ENCODE measurements at places on chromosomes 3 and 15. TPM values are rescaled to one million over a fixed set of nuclear protein-coding genes. Genes with fewer than 3 reads are reported as not detected.

GRCh38 chr3:55467099-55467498, 20.0 kb downstream of the WNT5A start:
- DNase-seq: peak; percentile 42

- peak; percentile 73 for DNase-seq
Observed at GRCh38 chr3:61627768-61628185, 66.4 kb downstream of the PTPRG start.

Gene TIGIT
- not detected for polyA plus RNA-seq

DNA sequence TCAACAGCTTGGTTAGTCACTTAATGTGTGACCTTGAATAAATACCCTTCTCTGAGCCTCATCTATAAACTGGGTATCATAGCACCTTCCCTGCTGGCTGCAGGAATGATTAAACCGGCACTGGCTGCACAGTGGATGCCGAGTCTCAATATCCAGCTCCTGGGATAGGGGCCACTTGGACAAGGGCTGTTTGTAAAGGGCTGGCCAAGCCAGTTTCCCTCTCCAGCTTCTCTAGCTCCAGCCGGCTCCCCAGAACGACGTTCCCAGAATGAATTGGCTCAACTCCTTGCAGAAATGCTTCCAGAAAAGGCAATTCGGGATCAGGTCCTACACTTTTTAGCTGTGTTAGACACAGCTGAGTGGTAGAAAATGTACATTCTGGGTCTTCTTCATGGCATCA, 58.8 kb downstream of the LSM3 start:
- peak; percentile 95 for DNase-seq

DNA sequence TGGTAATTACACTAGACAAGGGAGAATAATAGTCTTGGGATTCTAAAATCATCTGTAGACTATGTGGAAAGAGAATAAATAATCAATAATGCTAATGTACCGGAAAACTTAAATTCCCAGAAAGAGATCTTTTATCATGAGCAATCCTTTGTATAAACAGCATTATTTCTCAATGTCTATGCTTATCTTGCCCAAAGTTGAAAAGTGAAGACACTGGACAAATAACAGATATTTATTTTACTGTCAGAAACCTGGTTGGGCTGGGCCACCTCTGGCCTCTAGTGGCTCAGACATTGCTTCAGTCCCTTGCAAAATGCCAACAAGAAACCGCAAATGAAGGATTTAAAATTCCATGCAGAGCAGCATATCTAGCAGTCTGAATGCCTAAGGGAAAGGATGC, 409.9 kb downstream of the FHIT start:
- no peak for DNase-seq

- peak; percentile 63 for DNase-seq
Observed at GRCh38 chr3:32399030-32399620, 7.5 kb downstream of the CMTM7 start.

DNA sequence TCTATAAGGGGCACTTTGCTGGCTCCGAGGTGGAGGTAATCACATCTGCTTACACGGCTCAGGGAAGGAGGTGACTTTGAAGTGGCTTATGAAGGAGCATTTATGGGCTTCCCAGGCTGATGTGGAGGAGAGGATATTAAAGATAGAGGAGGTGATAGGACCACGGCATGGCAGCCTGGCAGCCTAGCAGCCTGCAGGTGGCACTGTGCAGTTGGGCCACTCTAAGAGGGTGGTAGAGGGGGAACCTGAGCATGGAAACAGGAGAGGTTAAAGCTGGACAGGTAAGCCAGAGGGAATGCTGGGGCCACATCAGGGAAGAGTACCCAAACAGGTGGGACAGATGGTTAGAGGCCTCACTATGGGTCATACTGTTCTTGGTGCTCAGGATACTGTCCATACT, 375.0 kb downstream of the WDR72 start:
- no peak for DNase-seq

Gene ZNF770
- 20.6 TPM for polyA plus RNA-seq

- DNase-seq: peak; percentile 25
Observed at GRCh38 chr3:43031485-43031884, 52.4 kb downstream of the GASK1A start.

Gene SHC4
- 1.5 TPM for polyA plus RNA-seq

GRCh38 chr3:20752416-20752815, 566.4 kb upstream of the SGO1 start:
- peak; percentile 46 for DNase-seq

Gene CCR9
- polyA plus RNA-seq: not detected

Gene IL17RB
- polyA plus RNA-seq: 3.2 TPM

DNA sequence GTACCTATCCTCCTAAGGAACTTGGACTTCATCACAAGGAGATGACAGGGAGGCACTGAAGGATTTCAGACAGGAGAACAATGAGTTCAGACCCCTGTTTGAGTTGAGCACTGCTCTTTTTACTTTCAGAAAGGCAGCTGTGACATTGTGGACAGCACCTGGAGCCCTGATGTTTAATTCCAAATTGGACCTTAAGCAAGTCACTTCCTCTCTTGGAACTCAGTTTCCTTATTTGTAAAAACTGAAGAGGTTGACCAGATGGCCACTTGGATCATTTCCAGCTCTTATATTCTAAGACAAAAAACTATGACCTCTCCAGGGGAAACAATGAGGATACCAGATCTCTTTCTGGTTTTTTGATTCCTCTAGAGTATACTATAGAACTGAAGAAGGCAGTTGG, 34.1 kb upstream of the SMAD3 start:
- peak; percentile 80 for DNase-seq

DNA sequence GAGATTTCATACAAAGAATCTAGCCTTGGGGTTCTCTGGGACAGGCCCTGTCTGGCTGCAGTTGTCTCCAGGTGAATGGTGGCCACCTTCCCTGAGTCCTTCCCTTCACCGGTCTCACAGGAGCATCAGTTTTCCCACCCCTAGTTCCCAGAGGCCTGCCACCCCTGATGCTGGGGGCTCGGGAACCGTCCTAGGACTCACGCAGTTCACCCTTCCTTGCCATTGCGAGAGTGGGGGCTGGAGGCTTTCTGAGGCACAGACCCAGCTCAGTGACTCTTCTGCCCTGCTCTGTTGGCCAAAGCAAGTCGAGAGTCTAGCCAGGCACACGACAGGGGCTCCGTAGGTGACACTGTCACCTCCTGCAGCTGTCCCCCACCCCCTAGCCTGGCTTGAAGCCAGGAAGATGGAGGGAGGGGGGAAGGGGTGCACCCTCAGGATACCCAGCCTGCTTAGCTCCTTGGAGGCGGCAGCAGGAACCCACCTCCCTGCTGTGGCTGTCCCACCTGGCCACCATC, 130.3 kb downstream of the NUP210 start:
- no peak for DNase-seq

Gene KY
- polyA plus RNA-seq: 78.3 TPM

DNA sequence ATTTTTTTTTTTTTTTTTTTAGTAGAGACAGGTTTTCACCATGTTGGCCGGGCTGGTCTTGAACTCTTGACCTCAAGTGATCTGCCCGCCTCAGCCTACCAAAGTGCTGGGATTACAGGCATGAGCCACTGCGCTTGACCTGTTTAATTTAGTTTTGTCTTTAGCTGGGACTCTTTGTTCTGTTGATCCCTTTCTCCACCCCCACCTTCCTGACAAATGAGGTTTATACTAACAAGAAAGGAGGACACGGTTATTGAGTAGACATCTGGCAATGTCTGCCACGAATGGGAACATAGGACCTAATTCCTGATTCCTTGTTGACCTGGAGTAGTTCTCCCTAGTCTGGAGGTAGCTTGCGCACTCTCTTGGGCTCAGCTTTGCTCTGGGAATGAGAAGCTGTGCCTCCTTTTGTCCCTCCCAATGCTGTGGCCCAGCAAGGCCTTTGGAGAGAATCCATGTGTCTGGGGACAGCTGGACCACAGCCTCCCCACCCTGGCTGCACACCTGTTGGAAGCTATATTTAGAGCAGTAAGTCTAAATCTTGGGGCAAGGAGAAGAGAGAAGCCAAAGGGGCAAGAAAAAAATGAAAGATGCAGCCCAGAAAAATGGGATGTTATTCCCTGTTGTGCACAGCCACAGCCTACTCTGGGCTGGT, 53.2 kb upstream of the ADPGK start:
- DNase-seq: peak; percentile 76

DNA sequence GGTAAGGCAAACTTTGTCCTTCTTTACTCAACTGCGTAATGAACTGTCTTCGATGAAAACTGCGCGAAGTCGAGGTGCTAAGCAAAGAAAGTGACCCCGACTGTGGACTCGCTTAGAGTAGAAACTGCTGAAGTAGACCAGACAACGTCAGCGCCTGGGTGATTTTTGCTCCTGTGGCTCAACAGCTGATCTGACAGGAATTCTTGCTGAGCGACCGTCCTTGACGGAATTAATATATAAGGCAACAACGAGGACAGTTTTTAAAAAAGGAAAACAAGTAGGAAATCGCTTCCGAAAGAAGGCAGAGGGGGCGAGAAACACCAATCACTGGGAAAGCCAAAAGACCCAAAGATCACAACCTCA, 541 bp downstream of the RPS27L start:
- DNase-seq: peak; percentile 68

GRCh38 chr15:36517758-36518157, 61.7 kb upstream of the CDIN1 start:
- no peak for DNase-seq

Gene GLCE
- 50.1 TPM for polyA plus RNA-seq

Gene NME9
- 0.28 TPM for polyA plus RNA-seq

GRCh38 chr3:160130950-160131349, 94.3 kb upstream of the C3orf80 start:
- DNase-seq: no peak

- peak; percentile 31 for DNase-seq
Observed at GRCh38 chr3:188510366-188510765, 356.4 kb downstream of the LPP start.

Measured in muscle of leg (tissue), 16 donors.